ENCODE measurements at places on chromosomes 3 and 15. TPM values are rescaled to one million over a fixed set of nuclear protein-coding genes. Genes with fewer than 3 reads are reported as not detected.

DNA sequence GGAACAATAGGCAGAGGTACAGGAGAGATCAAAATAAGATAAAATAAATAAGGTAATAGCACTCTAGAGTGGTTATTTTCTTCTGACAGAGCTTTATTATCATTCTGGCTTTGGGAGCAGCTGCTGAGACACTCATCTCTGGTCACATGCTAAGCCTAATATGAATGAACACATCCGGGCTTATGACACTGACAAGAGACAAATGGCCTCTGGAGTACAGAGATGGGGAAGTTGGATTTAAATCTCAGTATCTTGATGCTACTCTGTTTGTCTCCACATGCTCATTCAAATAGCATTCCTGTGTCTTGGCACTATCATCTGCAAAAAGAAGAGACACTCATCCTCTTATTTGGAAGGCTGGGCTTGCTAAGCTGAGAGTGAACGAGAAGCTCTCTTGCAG is 55.6 kb downstream of the TMEM45A start:
- DNase-seq: no peak

- no peak for DNase-seq
Observed at GRCh38 chr3:37992271-37993066, 1.9 kb downstream of the VILL start.

DNA sequence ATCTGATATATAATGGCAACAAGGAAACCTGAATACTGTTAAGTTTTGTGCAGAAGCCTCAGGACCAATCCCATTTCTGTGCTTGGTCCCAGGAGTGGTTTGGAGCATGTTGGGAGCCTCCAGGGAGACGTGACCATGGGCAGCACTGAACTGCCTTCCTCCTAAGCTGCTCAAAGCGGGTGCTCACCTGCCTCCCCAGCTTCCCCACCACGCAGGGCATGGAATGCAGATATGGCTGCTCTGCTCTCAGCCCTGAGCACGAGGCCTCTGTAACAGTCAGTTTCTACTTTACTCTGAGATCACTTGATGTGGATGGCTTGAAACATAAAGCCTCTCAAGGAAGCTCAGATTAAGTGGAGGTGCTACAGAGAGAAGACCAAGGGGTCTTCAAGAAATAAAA is 49.3 kb downstream of the MESD start:
- no peak for DNase-seq

DNA sequence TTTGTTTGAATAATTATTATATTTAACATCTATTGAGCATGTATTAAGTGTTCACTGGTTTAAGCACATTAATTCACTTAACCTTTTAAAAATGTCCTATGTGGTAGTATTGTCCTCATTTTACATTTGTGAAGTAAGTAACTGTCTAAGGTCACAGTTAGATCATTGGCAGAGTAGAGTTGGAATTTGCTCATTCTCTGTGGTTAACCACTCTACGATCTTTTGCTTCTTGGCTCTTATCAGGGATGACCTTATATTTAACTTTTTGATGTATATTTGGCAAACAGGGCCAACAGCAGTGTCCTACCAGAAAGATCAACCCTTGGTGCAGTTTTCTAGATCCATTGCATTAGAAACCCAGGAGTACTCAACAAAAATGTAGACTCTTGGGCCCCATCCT is 34.0 kb downstream of the PXK start:
- no peak for DNase-seq

- DNase-seq: no peak
Observed at GRCh38 chr3:14433106-14433505, 30.7 kb downstream of the SLC6A6 start.

- DNase-seq: no peak
Observed at GRCh38 chr15:33034588-33034987, 159.9 kb downstream of the FMN1 start.

DNA sequence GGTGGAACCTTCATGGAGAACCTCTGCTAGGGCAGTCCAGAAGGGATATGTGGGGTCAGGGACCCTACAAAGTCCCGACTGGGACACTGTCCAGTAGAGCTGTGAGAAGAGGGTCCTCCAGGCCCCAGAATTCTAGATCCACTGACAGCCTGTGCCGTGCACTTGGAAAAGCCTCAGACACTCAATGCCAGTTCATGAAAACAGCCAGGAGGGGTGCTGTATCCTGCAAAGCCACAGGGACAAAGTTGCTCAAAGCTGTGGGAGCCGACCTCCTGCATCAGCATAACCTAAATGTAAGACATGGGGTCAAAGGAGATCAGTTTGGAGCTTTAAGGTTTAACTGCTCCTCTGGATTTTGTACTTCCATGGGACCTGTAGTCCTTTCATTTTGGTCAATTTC is 448.8 kb upstream of the CADM2 start:
- DNase-seq: no peak

GRCh38 chr3:171470714-171471227 is 10.6 kb upstream of the TNIK start:
- no peak for DNase-seq

The ANKUB1 gene
- not detected for polyA plus RNA-seq

The OXNAD1 gene
- 3.7 TPM for polyA plus RNA-seq

The MAGEL2 gene
- 1.3 TPM for polyA plus RNA-seq

The GPR27 gene
- polyA plus RNA-seq: 9.5 TPM

The C15orf39 gene
- 15.4 TPM for polyA plus RNA-seq

The LZTFL1 gene
- 8.5 TPM for polyA plus RNA-seq

The ZMAT3 gene
- polyA plus RNA-seq: 5.3 TPM

The SLC12A1 gene
- polyA plus RNA-seq: not detected

The ZNF860 gene
- polyA plus RNA-seq: 0.20 TPM
